IMR-90 (cell line): ENCODE measurements at places on chromosomes 16 and 17. TPM values are rescaled to one million over a fixed set of nuclear protein-coding genes. Genes with fewer than 3 reads are reported as not detected.

Gene CTRB2
- total RNA-seq: not detected in 2 replicates

Gene DHRS7C
- not detected in 2 replicates for total RNA-seq

Gene ZG16B
- total RNA-seq: 0.28 and 0.54 TPM in 2 replicates

Gene PLK1
- total RNA-seq: 19.4 and 20.0 TPM in 2 replicates

Gene DNASE1L2
- 0.18 and 0.28 TPM in 2 replicates for total RNA-seq

Gene TPSD1
- total RNA-seq: not detected in 2 replicates

Gene SDR42E1
- total RNA-seq: 0.28 and 0.72 TPM in 2 replicates

Gene MARCHF10
- under 0.01 and 0.18 TPM in 2 replicates for total RNA-seq

Gene ALOX12
- not detected in 2 replicates for total RNA-seq

Gene EVI2B
- total RNA-seq: under 0.01 TPM in 2 replicates

Gene CHP2
- total RNA-seq: not detected in 2 replicates

Gene FGF11
- 0.18 and 0.28 TPM in 2 replicates for total RNA-seq

Gene CHD9NB
- total RNA-seq: 1.1 TPM in 2 replicates

Gene PRSS36
- under 0.01 and 0.18 TPM in 2 replicates for total RNA-seq

Gene CCDC154
- total RNA-seq: under 0.01 TPM in 1 of 2 replicates, not detected in the other

Gene ADAM11
- 0.28 and 0.36 TPM in 2 replicates for total RNA-seq

Gene FBXW10
- total RNA-seq: not detected in 2 replicates

Gene DNAH9
- total RNA-seq: not detected in 2 replicates

Gene CDC42EP4
- total RNA-seq: 14.3 and 16.1 TPM in 2 replicates

Gene SLC47A1
- total RNA-seq: not detected in 2 replicates

Gene RCVRN
- total RNA-seq: not detected in 2 replicates

Gene ABCC12
- under 0.01 TPM in 2 replicates for total RNA-seq

Gene CHRNE
- under 0.01 TPM in 2 replicates for total RNA-seq

Gene EVI2A
- total RNA-seq: 0.90 and 1.7 TPM in 2 replicates

Gene CBFA2T3
- not detected in 2 replicates for total RNA-seq

Gene C17orf78
- not detected in 2 replicates for total RNA-seq

Gene TBC1D3E
- total RNA-seq: not detected in 2 replicates

Gene CCL2
- total RNA-seq: 126 and 206 TPM in 2 replicates

Gene PLA2G10
- total RNA-seq: not detected in 2 replicates

Gene SP6
- total RNA-seq: under 0.01 TPM in 2 replicates

Gene TRPV3
- under 0.01 and 0.18 TPM in 2 replicates for total RNA-seq

Gene PRM3
- not detected in 2 replicates for total RNA-seq

Gene TOX3
- total RNA-seq: not detected in 2 replicates

Gene PRMT7
- 65.5 and 68.6 TPM in 2 replicates for total RNA-seq

Gene NPIPA8
- total RNA-seq: 0.56 and 1.1 TPM in 2 replicates

Gene HAP1
- total RNA-seq: under 0.01 TPM in 1 of 2 replicates, not detected in the other

Gene WSCD1
- total RNA-seq: under 0.01 TPM in 1 of 2 replicates, not detected in the other

Gene LGALS9B
- not detected in 2 replicates for total RNA-seq

Gene PIPOX
- total RNA-seq: 1.1 and 1.3 TPM in 2 replicates

Gene ARL5C
- not detected in 2 replicates for total RNA-seq

Gene KRTAP2-1
- total RNA-seq: not detected in 2 replicates

Gene C17orf50
- not detected in 2 replicates for total RNA-seq
